ENCODE measurements at places on chromosomes 6 and 20.

DNA sequence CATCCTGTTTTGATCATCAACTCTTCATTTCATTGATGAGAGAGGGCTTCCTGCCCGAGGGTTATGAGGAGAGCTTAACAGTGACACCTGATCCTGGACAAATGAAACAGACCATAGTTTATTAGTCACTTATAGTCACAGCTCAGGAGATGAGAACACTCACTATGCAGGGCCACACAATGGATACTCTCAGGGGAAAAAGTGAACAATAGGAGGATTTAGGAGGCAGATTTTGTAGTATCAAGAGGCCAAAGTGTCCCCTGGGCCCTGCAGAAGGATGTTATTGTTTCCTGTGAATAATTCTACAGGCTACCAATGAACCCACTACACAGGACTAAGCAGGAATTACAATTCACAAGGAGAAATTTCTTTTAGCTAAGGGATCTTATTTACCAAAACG is 772.8 kb upstream of the MAN1A1 start:
- DNase-seq: no peak

DNA sequence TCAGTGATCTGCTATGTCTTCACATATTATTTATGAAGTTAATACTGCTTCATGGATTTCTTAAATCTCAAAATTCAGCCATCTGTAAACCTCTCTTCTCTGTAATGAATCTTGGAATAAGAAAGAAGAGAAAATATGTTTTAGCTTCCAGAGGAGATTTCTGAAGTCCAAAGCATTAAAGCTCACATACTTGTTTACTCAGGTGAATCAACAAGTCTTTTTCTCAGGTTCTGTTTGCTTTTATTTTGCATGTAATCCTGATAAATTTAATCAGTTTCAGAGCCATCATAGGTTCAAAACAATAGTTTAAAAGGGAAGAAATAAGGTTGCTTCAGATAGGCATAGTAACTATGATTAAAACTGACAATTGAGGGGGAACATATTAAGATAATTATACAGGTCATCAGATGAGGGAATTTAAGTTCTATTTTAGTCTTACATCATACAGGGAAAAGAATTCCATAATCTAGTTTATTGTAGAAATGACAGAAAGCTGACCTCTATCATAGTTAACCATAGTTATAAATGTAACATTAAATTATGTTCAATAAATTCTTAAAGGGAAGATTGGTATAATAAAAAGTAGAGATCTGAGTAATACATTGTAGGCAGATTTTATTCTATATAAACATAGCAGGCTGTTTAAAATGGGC is 716.2 kb downstream of the EYS start:
- DNase-seq: no peak

DNA sequence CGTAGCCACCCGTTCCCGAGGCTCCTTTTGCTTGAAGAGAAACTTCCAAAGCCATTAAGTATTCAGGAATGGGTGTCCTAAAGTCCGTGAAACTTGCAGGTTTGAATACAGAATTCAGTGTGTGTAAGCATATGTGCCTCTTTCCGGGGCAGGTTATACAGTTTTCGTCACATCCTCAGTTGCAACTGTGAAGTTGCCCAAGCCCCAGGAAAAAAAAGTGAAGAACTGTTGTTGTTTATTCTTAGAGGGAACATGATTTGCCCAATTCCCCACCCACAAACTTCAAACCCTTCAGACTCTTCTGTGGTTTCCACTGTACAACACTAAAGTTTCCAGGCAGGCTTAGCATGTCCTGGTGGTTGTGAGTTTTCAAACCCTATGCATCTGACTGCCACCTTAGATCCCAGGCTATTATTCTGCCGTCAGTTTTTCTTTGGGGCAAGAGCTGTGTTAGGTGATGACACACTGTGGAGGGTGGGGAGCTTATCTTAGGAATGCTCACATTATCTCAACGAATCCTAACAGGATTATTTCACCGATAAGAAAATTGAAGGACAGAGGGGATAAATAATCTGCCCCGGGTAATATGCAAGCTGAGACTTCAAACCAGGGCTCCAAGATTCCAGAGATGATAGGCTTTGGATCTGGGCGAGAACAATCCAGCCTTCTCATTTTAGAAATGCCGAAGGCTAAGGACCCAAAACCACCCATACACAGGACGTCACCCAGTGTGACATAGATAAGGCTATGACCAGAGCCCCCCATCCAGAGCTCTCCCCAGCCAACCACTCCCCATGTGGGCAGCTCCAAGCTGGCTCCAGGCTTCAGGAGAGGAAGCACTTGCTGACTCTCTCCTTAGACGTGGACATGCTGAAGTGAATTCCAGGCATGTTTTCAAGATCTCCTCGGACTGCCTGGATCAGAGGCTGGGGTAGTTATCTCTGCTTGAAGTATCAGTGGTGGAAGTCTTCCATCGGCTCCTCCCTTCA is 81.7 kb upstream of the AFDN start:
- no peak for DNase-seq

GRCh38 chr6:157276134-157276532 is 47.2 kb downstream of the TMEM242 start:
- DNase-seq: no peak

GRCh38 chr6:56242346-56242745 is 5.0 kb downstream of the COL21A1 start:
- no peak for DNase-seq

DNA sequence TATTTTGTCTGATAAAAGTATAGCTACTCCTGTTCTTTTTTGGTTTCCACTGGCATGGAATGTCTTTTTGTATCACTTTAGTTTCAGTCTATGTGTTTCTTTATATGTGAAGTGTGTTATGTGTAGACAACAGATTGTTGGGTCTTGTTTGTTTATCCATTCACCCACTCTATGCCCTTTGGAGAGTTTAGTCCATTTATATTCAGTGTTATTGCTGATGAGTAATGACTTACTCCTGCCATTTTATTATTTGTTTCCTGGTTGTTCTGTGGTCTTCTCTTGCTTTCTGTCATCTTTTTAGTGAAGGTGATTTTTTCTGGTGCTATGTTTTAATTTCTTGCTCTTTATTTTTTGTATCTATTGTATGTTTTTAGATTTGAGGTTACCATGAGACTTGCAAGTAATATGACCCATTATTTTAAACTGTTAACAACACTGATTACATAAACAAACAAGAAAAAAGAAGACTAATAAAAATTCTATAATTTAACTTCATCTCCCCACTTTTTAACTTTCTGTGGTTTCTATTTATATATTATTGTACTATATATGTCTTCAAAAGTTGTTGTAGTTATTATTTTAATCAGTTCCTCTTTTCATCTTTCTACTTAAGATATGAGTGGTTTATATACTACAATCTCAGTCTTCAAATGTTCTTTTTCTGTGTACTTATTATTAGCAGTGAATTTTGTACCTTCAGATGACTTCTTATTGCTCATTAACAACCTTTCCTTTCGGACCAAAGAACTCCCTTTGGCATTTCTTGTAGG is 323.4 kb downstream of the BTBD9 start:
- DNase-seq: no peak

DNA sequence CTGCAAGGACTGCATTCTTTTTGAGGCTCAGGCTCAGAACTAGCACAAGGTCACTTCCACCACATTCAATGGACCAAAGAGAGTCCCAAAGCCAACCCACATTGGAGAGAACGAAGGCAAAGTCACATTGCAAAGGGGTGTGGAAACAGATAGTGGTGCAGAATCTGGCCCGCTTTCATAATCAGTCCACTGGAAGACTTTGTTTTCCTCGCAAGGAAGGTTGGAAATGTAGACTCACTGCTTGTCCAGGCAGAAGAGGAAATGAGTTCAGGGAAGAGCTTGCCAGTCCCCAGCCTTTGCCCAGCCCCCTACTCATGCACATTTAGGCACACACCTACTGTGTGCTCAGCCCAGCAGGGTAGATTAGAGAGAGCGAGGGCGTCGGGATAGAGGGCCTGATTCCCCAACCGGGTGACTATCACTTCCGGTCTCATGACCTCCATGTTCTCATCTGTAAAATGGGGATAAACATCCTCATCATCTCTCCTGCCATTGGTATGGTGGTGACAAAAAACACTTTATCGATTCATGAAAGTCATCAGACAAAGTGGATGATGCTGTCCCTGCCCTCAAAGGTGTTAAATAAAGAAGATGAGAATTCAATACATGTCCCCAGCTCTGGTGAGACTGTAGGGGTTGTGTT is 24.3 kb upstream of the CCN5 start:
- DNase-seq: no peak

DNA sequence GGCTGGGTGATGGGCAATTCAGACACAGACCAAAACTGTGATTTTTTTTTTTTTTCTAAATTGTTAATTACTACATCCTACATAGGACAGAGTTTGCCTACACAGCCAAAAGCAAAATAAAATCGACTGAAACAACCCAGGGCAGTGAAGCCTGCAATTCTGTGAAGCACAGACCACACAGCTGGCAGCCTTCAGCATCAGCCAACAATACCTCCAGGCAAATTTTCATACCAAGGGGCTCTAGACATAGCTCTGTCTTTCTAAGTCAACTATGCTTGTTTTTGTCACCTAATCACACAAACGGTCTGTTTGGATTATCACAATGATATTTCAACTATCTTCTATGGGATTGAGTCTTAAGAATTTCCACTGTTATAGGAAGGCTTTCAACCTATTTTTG is 17.6 kb downstream of the RMND1 start:
- DNase-seq: no peak

- DNase-seq: no peak
Observed at GRCh38 chr20:60634491-60635172, 617.4 kb upstream of the CDH4 start.

DNA sequence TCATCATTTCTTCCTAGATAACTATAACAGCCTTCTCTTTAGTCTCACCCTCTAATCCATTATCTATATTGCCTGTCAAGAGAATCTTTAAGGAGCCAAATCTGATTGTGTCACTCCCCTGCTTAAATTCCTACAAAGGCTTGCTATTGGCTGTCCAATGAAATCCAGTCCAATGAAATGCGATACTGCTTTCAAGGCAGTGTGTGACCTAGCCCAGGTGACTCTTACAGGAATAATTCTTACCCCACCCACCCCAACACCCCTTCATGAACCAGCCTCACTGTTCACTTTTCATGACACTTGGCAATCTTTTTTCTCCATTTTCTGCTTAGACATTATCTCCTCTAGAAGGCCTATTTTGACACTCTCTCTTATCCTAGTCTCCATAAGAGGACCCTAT is 163.3 kb upstream of the MARCKS start:
- no peak for DNase-seq

DNA sequence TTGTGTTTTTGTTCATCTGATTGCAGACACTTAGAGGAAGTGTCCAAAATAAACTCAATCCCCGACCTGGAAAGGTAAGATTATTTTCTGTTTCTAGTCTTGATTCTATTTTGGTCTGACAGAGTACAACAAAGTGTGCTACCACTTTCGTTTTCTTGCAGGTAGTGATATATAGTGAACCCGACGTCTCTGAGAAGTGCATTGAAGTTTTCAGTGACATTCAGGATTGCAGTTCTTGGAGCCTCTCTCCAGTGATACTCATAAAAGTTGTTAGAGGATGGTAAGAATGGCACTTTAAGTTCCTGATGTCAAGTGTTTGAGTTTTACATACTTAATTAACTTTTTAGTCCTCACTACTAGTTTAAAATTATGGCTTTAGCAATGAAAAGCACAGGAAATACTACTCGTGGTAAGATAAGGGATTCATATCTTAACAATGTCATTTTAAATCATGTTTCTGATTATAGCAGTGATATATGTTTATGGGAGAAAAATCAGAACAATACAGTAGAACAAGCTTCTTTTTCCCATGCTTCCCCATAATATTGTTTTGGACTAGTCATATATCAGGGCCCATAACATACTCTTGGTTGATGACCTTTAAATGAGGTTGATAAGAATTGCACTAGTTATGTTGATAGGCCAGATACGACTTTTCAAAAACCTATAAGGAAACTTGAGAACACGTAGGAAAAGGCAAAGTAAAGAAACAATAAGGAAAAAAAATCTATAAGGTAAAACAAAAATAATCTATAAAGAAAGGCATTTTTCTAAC is 104.0 kb downstream of the RTN4IP1 start:
- no peak for DNase-seq

- no peak for DNase-seq
Observed at GRCh38 chr6:17012421-17013225, 89.2 kb upstream of the STMND1 start.

GRCh38 chr6:16947375-16948015 is 154.4 kb upstream of the STMND1 start:
- peak; percentile 98 for DNase-seq

DNA sequence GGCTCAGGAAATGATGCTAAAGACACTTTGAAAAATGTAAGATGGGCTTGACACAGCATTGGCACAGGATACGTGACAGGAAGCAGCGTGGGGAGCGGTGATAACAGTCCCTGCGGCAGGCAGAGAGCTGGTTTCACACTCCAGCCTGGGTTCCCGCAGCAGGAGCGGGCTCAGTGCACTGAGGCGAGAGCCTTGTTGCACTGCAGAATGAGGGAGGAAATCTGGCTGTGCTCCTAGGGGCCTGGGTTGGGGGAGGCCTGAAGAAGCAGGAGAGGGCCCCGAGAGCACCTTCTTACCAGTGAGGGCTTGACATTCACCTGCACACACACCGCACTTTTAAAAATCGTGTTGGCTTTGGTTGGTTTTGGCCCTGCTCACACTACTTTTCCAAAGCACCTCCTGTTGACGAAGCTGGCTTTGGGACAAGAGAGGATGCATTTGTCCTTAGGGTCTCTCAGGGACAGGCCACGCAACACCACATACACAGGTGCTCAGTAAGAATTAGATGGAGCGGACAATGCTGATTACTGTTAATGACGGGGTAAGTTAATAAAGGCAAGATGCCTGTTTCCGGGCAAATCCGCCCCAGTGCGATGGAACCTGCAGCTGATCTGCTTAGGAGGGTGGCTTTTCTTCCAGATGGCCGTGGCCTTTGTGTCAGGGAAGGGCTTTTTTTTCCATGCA is 49.4 kb upstream of the ARMC2 start:
- no peak for DNase-seq

DNA sequence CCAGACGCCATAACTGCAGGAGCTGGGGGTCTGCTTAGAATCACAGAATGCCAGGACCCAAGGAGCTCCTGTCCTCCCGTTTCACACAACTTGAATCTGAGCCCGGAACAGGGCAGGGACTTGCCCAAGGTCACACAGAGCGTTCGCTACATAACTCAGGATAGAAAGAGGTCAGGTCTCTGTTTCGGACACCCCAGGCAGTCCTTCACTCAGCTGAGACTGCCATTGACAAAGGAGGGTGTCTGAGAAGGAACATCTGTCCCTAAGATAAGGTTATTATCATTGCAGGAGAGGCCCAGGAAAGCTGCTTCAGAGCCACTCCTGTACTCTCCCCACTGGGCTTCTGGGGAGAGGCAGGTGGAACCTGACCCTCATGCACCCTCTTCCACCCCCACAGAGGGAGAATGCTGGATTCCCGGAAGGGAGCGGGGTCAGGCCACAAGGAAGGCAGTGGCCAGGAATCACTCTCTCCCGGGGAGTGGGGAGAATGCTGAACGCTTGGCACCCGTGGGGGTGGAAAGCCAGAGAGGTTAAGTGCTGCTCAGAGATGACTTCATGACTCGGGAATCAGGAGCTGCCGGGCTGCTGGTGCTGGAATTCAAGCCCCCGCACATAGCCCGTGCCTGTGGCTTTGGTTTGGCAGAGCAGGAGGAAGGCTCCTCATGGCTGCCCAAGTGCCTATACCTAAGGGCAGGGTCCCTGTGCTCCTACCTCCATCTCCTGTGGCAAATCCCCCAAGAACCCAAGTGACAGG is 10.7 kb downstream of the SDC4 start:
- peak; percentile 80 for DNase-seq

GRCh38 chr6:22432060-22432459 is 135.2 kb upstream of the PRL start:
- no peak for DNase-seq
